ENCODE measurements at places on chromosomes 1 and 21.

GRCh38 chr1:157197906-157198435, 59.8 kb upstream of the ETV3 start:
- DNase-seq = no peak

DNA sequence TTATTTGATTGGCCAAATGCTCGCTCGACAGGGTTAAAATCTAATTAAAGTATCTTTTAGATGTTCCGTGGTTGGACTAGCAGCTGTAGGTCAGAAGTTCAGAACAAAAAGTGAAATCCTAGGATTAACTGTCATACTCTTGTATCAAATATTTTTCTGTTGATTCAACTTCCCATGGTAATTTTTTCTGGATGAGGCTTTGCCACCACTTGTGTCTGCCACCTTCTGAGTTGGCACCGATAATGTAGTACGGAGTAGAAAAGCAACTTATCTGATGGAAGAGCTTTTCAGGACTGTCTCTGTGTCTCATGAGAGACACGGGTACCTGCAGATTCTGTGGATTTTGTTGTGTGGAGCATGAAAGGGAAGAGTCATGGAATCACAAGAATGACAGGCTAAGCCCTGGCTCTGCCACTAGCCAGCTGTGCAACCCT, 44.6 kb upstream of the CNN3 start:
- no peak for DNase-seq

GRCh38 chr1:59292562-59292961, 4.3 kb upstream of the FGGY start:
- no peak for DNase-seq

DNA sequence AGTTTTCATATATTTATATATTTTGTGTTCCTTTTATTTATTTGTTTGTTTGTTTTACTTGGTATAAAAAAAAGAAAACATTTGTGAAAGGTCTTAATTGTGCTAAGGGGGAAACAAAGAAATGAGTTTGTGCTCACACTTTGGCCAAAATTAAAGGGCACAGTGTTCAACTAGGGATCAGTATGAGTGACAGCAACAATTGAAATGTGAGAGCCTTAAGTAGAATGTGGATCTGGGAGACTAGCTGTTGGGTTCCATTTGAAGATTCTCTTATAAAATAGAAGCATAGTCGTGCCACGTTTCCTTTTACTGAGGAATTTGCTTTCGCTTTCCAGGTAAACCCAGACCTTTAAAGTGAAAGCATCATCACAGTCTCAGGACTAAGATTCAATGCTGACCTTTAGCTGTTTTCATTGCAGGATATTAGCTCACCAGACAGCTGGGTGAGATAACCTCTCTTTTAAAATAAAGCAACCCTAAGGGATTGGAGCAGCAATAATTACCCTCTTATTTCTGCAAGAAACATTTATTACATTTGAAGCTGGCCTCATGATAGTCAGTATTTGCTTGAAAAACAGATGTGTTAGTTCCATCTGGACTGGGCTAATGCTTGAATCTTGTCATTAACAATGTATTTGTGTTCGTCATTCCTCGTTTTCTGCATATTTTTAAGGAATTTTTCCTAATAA, 37.1 kb upstream of the CD55 start:
- no peak for DNase-seq

GRCh38 chr1:214111796-214112195, 124.0 kb downstream of the PROX1 start:
- no peak for DNase-seq

- no peak for DNase-seq
These were observed 30.2 kb downstream of the PRDX6 start for GRCh38 chr1:173507205-173507846.

- DNase-seq = no peak
These were observed 3.1 kb downstream of the BNIPL start for GRCh38 chr1:151039521-151039920.

DNA sequence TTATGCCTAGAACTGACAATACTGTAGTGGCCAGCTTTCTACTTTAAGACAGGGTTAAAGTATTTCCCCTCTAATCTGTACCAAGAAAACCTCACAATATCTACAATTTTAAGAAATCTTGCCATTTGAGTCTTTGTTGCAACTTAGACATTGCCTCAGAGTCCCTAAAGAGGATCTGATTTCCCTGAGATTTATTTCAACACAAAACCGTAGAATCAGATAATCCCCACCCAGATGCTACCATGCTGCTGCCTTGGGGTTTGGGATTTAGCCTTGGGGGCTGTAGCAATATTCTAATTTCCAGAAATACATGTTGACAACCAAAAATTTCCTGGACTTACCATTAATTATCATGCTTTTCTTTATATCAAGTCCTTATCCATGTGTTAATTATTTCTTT, 50.3 kb upstream of the DENND1B start:
- DNase-seq = no peak

DNA sequence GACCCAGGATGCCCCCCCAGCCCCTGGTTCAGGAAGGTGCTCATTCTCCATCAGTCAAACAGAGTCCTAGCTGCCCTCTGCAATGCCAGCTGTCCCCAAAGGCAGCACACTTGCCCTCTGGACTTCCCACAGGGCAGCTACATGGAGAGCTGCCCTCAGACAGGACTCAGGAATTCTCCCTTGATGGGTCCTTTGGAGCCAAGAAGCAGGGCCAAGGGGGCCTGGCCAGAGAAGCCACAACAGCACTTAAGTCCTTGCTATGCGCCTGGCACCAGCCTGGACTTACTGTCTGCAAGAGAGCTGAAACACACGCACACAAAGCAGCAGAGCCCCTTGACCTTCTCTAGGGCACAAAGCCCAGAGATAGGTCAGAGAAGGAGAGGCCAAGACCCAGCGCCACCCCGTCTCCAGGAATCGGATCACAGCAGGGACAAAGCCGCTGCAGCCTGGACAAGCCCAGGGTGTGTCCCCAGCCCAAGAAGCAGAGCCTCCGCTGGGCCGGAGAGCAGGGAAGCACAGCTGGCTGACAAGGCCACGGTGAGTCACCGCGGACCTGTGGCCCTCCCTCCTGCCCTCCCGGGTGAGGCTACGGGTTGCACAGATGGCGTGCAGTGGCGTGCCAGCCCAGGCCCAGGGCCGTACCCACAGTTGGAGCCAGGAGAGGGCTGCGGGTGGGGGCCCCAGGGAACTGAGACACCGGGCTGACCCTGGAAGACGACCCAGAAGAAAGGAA, 1.7 kb downstream of the WNT9A start:
- DNase-seq = peak; percentile 63

DNA sequence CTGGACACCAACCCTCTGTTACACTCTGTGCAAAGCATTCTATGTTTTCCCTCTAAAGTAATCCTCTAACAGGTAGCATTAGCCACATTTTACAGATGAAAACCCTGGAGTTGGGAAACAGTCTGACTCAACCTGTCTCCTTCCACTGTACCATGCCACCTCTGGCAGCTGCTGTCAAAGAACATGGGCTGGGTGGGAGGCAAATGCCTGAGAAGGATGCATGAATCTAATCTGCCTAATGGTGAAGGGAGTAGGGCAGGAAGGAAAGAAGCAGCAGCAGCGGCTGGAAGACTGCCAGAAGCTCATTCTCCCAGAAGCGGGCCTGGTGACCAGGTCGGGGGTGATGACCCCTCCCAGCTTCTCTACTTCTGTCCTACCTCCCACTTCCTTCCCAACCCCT, 21.7 kb downstream of the LRRC71 start:
- DNase-seq = no peak
